Activated CD8-positive, alpha-beta T cell treated with anti-CD3 and anti-CD28 coated beads for 36 hours (primary cell): ENCODE measurements at places on chromosomes 6 and 20. TPM values are rescaled to one million over a fixed set of nuclear protein-coding genes. Genes with fewer than 3 reads are reported as not detected.
A peak's percentile ranks its signal among the peaks of the same experiment; 100 is the strongest.

Gene ARMH2
- not detected for total RNA-seq

Gene BHLHE23
- not detected for total RNA-seq

Gene PKHD1
- not detected for total RNA-seq

Gene TRAPPC3L
- not detected for total RNA-seq

Gene SERINC3
- 44.6 TPM for total RNA-seq

Gene LINC00237
- not detected for total RNA-seq

Gene CLPSL1
- total RNA-seq: not detected

Gene TNXB
- 3.7 TPM for total RNA-seq

Gene FAM209B
- not detected for total RNA-seq

Gene KIF3B
- 25.7 TPM for total RNA-seq

Gene SHLD1
- 6.5 TPM for total RNA-seq

Gene TTLL9
- total RNA-seq: not detected

Gene JARID2
- 25.5 TPM for total RNA-seq

Gene DAAM2
- not detected for total RNA-seq

Gene TMEM151B
- total RNA-seq: 0.05 TPM

Gene PCSK2
- not detected for total RNA-seq

- DNase-seq: no peak
Measured at GRCh38 chr6:11392778-11393507, 144.6 kb upstream of the TMEM170B start.

- no peak for DNase-seq
Measured at GRCh38 chr20:17044891-17045290, 181.9 kb upstream of the PCSK2 start.

GRCh38 chr6:69974193-69974592 is 107.8 kb downstream of the COL19A1 start:
- DNase-seq: no peak

DNA sequence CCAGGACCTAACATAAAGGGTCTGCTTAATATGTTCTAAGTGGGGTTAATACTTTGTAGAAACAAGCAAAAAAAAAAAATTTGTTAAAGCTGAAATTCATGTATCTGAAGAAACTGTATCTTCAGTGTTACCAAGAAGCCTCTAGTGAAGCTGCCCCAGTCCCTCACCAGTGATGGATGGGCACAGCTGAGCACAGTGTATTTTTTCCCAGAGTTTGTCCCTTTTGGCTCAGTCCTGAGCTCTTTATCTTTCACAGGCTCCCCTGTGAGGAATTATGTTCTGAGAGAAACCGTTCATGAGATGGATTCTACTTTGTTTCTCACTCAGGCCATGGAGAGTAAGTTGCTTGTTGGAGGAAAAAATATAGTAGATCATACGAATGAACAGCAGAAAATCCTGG is 38.4 kb downstream of the KIF3B start:
- DNase-seq: no peak

GRCh38 chr20:11447371-11448100 is 470.2 kb upstream of the BTBD3 start:
- DNase-seq: no peak

DNA sequence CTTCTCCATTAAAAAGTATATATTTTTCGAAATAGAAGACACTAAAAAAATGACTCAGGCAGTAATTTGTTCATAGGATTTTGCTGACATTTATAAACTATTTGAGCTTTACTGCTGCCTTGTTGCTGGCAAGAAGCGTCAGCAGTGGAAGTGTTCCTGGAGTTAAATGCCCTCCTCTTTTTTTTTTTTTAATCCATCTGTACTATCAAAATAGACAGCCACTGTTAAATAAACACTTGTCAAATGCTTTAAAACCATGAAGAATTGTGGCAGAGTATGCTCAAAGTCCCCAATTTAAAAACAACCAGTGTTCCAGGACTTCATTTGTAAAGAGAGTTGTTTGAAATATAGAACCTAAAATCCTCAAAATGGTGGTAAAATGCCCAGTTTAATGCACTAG is 253.8 kb downstream of the NKAIN2 start:
- no peak for DNase-seq

DNA sequence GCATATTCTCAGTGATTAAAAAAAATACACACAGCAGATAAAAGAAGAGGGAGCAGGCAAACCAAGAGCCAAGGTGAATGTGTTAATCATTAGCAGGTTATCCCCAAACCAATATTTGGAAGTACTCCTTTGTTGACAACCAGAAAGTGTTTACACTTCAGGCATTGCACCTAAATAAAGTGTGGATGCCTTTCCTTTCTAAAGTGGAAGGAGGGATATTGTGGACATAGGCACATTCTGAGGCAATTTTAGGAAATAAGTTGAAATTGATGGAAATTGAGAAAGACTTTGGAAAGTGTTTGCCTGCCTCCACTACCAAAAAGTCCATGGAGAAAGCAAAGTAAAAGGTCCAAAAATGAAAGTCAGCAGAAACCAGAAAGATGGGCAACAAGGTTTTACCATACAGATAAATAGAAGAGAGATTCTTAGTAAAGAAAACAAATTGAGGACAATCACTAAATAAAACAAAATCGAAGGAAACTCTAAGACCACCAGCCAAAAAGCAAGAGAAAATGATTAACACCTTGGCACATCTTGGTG is 22.9 kb downstream of the SLC17A2 start:
- DNase-seq: no peak

- no peak for DNase-seq
Measured at GRCh38 chr6:100237821-100238220, 226.9 kb downstream of the SIM1 start.

DNA sequence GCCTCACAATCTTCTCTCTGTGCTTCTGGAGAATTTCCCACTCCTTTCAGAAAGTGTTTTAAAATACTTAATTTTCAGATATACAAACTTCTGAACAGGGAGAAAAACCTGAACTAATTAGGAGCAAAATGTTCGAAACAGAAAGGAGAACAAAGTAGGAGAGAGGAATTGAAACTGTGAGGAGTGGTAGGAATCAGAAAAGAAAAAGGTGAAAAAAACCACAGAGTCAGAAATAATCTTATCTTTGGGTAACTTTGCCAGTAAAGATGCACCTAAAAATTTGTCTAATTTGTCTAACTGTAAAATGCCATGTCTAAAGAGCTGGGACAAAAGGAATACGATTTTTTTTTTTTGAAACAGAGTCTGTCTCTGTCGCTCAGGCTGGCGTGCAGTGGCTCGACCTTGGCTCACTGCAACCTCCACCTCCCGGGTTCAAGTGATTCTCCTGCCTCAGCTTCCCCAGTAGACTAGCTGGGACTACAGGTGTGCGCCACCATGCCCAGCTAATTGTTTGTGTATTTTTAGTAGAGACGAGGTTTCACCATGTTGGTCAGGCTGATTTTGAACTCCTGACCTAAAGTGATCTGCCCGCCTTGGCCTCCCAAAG is 4.7 kb upstream of the RIPOR2 start:
- no peak for DNase-seq

- DNase-seq: no peak
Measured at GRCh38 chr20:44174996-44175765, 11.8 kb downstream of the JPH2 start.

GRCh38 chr20:47816487-47817451 is 31.5 kb upstream of the SULF2 start:
- no peak for DNase-seq

DNA sequence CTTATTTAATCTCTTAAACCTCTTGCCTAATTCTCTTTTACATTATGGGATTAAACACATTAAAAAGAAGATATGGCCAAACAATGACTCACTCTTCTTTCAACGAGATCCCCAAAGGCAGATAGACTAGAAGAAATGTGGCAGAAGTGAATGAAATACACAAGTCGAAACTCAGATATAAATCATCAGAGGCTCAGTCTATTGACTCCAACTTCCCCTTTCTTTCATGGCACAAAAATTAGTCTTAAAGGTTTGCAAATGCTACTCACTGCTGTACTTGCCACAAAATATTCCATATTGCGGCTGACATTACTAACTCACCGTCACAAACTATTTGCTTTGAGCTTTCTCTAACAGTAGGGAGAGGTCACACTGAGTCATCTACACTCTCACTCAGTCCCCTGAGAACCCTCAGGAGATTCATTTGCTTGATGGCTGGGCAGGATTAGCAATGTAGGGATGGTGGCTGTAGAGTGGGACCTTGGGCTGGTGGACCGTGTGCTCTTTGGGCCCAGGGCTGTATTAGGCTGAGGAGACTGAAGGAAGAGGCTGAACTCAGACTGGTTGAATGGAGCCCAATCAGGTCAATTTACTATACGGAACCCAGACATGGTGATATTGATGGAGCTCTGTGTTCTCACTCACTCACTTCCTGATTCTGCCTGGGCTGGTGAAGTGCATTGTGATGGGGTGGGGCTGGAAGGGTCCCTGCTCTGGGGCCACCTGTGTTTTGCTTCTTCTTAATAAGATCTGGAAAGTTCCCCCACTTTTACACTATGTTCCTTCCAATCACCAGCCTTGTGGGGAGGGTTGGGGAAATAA is 42.8 kb upstream of the UBR2 start:
- DNase-seq: peak; percentile 27

DNA sequence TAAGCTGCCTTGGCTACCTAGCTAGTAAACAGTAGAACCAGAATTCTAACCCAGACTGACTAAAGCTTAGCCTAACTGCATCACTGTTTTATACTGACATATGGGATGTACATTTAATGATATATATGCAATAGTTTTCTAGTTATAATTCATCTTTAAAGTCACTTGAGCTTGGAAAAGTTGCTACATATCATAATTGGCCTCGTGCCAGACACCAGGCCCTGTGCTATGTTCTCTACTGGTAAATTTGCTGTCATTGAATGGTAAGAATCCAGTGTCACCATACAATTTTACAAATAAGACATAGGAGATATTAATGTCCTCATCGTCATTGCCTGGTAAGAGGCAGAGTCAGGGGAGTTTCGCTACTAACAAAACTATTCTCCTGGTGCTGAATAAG is 396.8 kb downstream of the CDKAL1 start:
- no peak for DNase-seq

DNA sequence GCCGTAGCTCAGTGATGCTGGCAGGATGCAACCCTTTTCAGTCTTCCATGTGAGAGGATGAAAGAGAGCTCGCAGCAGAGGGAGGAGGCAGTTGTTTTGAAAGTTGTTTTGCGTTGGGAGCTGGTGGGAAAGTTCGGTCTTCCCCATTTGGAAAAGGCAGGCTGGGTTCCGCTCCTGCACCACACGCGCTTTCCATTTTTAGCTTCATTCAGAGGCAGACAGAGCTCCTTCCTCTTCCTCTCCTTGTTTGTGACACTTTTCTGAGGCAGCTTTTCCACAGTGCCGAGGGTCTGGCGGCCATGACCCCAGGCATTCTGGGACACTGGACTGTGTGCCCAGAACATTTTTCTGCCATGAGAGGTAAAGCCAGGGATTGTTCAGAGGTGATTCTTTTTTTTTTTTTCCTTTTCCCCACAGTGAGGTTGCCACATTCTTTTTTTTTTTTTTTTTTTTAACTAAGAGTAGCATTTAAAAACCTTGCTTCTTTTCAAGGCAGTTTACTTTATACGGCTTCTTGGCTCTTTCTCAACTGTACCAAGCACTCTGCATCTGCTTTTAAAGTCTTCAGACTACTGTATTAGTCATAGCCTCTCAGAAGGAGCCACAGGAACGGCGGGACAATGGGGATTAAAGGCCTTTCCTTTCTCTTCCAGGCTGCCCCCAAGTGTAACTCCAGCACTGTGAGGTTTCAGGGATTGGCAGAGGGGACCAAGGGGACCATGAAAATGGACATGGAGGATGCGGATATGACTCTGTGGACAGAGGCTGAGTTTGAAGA is 1.6 kb downstream of the PRDM1 start:
- no peak for DNase-seq

GRCh38 chr20:7980332-7981046 is 39.1 kb downstream of the TMX4 start:
- peak; percentile 45 for DNase-seq

- DNase-seq: no peak
Measured at GRCh38 chr6:24851086-24851485, 52.4 kb upstream of the ARMH2 start.

GRCh38 chr6:32796848-32797776 is 19.7 kb downstream of the HLA-DOB start:
- peak; percentile 90 for DNase-seq

DNA sequence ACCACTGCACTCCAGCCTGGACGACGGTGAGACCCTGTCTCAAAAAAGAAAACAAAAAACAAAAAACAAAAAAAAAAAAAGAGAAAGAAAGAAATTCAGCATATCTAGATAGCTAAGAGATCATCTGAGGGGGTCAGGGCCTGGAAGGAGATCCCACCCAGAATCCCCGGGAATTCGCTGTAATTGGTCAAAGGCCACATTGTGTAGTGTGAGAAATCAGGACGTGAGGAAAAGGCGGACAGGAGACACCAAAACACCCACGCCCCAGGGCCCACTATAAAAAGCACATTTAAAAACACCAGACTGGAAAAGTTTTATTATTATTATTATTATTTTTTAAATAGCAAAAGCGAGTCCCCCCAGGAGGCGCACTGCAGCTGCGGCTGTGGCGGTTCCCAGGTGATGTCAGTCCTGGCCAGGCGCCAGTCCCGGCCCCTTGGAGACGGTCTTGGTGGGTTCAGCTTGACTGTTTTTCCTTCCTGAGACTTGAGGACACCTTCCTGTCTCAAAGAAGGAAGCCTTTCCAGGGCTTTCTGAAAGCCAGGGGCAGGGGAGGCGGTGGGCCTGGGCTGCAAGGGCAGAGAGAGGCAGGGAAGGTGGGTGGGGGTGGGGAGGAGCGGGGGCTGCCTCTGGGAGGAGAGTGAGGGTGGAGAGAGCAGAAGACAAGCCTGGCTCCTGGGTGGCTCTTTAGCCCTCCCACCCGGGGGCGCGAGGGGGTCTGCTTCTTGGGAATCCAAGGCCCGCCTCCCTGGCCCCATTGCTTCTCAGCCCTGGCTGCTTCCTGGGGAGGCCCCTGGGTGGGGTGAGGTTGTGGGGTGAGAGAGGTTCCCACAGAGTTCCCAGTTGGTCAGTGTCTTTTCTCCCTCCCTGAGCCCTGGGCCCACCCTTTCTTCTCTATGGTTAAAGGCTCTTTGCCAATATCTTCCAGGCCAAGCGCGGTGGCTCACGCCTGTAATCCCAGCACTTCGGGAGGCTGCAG is 14.5 kb downstream of the TCF15 start:
- DNase-seq: no peak

DNA sequence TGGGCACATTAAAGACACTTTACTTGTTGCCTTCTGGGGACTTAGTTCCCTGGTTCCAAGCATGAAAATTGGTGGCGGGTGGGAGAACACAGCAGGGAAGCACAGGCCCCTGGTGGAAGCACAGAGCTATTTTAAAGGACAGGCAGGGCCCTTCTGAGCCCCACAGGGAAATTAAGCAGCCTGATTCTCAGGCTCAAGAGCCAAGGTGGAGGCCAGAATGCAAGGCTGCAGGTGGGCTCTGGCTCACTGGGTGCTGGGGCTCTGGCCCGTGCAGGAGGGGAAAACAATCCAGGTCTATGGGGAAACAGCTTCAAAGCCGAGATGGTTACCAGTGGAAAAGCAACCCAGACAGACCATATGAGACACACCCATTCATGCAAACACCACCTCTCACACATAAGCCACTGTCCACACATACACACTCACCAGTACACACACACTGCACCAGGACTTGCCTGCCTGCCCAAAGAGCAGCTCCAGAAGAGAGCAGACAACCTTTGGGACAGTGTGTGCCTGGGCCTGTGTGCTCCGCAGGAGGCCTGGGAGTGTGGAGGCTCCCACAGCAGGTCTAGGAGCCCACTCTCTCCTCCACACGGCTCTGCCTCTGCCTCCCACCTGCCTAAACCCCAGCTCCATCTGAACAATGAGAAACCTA is 30.6 kb downstream of the TFEB start:
- DNase-seq: no peak

GRCh38 chr20:63850689-63851547 is 10.4 kb upstream of the ABHD16B start:
- DNase-seq: peak; percentile 90

- no peak for DNase-seq
Measured at GRCh38 chr6:107419733-107420132, 39.6 kb downstream of the PDSS2 start.

GRCh38 chr6:13098793-13099570 is 229.4 kb downstream of the TBC1D7 start:
- DNase-seq: no peak
